ENCODE measurements at places on chromosomes 5 and 9.

DNA sequence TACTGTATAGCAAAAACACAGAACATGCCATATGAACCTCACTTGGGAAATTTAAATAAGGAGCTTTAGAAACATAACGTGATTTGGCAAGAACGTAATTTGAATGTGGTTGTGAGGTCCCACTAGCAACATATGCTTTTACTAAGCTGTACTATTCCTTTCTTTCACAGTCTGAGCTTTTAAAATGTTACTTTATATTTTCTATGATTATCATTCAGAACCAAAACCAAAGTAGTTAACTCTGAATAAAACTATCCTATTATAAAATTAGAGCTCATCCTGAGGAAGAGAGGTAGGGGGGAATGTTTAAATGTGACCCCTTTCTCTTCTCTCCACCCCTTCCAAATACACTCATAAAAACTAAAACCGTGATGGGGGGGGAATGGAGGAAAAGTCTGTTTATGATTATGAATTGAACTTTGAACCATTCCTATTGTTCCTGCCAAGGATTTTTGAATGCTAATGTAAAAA lies 435.7 kb downstream of the NFIB start:
- no peak for DNase-seq

DNA sequence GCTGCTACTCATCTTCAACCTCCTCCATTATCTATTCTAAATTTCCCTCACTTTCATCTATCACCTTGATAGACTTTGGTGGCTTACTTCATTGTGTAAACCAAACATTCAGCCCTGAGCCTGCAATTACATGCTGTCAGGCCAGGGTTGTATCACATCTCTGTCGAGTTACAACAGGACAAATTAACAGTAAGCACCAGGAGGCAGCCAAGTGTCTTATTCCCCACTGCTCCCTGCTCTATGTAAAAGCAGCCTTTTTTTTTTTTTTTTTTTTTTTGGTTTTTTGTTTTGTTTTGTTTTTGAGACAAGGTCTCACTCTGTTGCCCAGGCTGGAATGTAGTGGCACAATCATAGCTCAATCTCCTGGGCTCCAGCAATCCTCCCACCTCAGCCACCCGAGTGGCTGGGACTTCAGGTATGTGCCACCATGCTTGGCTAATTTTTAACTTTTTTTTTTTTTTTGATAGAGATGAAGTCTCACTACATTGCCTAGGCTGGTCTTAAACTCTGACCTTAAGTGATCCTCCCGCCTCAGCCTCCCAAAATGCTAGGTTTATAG lies 15.2 kb upstream of the ZCCHC9 start:
- DNase-seq, result no peak

DNA sequence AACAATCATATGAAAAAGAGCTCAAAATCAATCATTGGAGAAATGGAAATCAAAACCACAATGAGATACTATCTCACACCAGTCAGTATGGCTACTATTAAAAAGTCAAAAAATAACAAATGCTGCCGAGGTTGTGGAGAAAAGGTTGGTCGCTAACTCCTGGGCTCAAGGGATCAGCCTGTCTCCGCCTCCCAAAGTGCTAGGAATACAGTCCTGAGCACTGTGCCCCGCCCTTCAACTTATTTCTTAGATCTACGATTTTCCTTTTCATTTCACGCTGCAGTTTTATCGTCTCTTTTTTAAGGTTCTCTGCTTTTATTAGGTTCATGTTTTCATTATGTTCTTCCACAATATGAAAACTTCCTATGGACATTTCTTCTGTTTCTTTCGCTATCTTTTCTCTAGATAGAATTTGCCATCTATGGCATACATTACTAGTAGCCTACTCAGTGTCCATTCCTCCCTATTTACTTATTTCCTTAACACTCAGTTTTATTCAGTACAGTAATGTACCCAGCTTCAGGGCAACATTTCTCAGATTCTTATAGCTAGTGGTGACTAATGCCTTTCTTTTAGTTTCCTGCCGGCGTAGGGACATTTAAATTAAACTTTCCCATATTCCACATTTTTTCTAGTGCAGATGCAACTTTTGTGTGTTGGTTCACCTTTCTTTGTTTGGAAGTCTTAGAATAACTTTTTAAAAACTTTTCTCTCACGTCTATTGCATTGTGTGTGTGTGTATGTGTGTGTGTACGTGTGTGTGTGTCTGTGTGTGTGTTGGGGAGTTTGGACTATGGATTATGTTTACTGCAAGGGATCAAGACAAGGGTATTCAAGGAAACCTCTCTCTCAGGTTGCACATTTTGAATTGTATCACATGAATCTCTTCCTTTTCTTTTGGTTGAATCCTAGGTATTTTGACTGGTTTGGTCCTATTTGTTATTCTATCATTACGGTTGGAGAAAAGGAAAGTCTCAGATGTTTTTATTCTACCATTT lies 21.6 kb upstream of the FBN2 start:
- no peak for DNase-seq

DNA sequence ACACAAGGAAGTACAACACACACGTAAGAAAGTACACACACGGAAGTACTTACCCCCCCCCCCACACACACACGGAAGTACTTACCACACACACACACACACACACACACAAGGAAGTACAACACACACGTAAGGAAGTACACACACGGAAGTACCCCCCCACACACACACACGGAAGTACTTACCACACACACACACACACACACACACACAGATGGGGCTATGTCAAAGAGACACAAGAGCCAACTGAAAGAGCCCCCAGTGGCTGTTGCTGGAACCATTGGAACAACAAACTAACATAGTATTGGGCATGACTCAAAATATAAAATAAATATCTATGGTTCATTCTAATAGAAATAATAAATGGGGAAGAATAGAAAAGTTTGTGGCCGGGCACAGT lies 4.9 kb upstream of the MAPK9 start:
- no peak for DNase-seq

GRCh38 chr5:10502130-10502529 lies 60.5 kb downstream of the ROPN1L start:
- no peak for DNase-seq

GRCh38 chr9:108434502-108434901 lies 421.3 kb downstream of the ACTL7B start:
- peak; percentile 39 for DNase-seq

DNA sequence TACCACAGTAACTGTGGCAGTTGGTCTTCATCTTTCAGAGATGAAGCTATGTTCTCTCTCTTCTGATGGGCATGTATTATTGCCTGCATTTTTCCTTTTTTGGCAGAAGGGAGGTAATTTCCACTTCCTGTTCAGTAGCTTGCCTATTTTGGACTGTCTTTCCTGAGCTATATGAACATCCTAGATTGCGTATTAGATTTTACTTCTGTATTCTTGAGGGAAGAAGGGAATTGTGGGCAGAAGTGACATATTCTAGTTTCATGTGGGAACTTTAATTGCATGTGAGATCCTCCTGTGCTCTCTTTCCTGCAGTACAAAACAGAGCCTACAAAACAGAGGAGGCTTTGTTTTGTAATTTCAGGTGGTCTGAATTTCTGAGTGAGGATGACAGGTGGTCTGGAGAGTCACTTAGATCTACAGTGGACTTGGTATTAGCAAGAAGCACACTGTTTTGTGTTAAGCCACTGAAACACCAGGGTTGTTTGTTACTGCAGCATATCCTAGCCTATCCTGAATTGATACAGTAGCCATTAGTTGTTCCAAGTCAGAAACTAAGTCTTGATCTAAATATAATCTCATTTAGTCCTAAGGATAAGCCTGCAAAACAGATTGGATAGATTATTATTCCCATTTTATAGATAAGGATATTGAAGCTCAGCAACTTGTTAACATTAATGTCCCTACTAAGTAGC lies 68.1 kb downstream of the AOPEP start:
- DNase-seq, result no peak

GRCh38 chr5:177396807-177397206 lies 3.7 kb downstream of the PFN3 start:
- no peak for DNase-seq

- no peak for DNase-seq
Observed at GRCh38 chr5:91373006-91373405, 10.1 kb downstream of the ARRDC3 start.
